ENCODE measurements at places on chromosomes 3 and 15. TPM values are rescaled to one million over a fixed set of nuclear protein-coding genes. Genes with fewer than 3 reads are reported as not detected.
A peak's percentile ranks its signal among the peaks of the same experiment; 100 is the strongest.

Gene ITGA11
- total RNA-seq: 0.02 TPM

Gene ABI3BP
- total RNA-seq: 1.2 TPM

Gene DNAH12
- total RNA-seq: 0.06 TPM

Gene MESP2
- not detected for total RNA-seq

Gene CSPG5
- total RNA-seq: 0.21 TPM

Gene LRRIQ4
- 0.35 TPM for total RNA-seq

Gene PODXL2
- total RNA-seq: 1.4 TPM

Gene STARD9
- 9.6 TPM for total RNA-seq

Gene ATP13A5
- not detected for total RNA-seq

Gene STXBP5L
- not detected for total RNA-seq

Gene UQCC5
- total RNA-seq: 12.9 TPM

Gene WWTR1
- total RNA-seq: 3.8 TPM

Gene CD96
- total RNA-seq: 290 TPM

Gene OXTR
- 1.4 TPM for total RNA-seq

DNA sequence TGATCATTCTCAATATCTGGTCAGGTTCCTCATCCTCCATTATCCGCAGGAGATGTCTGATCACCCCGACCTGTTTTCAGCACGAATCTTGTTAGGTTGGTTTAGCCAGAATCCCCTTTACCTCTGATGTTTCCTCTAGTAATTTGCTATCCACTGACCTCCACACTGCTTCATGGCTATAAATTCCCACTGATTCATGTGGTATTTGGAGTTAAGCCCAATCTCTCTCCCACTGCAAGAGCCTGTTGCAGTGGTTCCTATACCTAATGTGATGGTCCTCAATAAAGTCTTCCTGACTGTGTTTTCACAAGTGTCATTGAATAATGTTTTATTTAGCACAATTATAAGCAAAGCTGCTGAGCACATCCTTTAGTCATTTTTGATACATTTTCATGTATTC lies 124.8 kb upstream of the CNTN3 start:
- H3K27ac ChIP-seq: no peak overlapping the region
- no peaks in the 10 kb centered on the region for H3K27me3 ChIP-seq
- no peak for DNase-seq

DNA sequence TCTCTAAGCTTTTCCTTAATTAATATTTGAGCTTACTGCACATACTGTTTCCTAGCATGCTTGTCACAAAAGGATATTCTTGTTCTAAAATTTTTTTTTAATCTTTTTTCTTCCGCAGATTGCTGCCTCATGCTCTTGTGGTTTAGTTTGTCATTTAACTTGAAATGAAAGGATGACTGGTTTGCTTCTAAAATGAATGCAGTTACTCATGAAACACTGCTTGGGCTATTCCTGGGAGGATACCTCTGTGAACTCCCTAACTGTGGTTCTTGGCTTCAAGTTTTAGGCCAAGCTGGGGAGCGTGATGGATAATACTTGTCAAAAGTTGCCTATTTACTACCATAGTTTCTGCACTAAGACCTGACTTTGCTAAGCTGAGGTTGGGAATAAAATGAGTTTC lies 64.0 kb downstream of the USP13 start:
- H3K27me3 ChIP-seq: no peaks in the 10 kb centered on the region
- peaks cover 9% of the 10 kb centered on the region for H3K36me3 ChIP-seq
- peaks cover 5% of the 10 kb centered on the region for H3K4me1 ChIP-seq
- H3K27ac ChIP-seq: no peak overlapping the region

DNA sequence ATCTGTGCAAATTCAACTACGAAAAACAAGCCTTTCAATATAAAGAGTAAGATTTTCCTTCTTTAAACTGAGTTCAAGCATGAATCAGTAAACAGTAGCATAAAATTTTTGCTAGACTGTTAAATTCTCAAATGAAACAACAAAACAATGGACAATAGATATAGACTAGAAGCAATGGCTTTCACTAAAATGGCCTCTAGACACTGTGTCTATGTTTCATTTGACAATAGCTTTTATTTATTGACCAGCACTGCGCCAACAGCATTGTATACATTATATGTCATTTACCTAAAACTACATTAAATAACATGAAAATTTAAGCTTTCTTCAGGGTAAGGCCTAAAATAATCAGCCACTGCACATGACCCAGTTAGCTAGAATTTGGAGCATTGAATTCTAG lies 148.5 kb downstream of the DUT start:
- no peak for DNase-seq
- H3K4me3 ChIP-seq: no peak overlapping the region
- H3K36me3 ChIP-seq: no peaks in the 10 kb centered on the region
- peaks cover 9% of the 10 kb centered on the region for H3K27me3 ChIP-seq
- H3K27ac ChIP-seq: no peak overlapping the region

DNA sequence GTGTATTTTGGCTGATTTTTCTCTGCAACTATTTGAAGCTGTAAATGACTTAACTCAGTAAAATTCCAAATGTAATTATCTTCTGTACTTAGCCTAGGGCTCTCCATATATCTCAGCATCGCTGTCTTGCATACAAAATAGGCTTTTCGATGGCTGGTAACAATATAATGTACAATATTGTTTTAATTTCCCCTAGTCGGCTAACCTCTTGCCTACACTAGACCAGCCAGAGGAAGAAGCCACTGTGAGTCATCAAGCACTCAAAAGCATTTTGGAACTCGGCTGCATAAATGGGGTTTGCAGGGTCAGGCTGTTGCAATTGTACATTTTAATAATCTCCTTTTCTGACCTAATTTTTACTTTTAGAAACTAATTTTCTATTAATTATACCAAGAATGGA lies 583.8 kb downstream of the FOXP1 start:
- no peaks in the 10 kb centered on the region for H3K27me3 ChIP-seq
- H3K27ac ChIP-seq: no peak overlapping the region
- H3K4me3 ChIP-seq: no peak overlapping the region
- no peak for DNase-seq
- H3K36me3 ChIP-seq: peaks cover 29% of the 10 kb centered on the region

GRCh38 chr3:133329626-133330025 lies 70.2 kb upstream of the BFSP2 start:
- H3K36me3 ChIP-seq: no peaks in the 10 kb centered on the region
- DNase-seq: no peak
- no peak overlapping the region for H3K27ac ChIP-seq
- H3K4me3 ChIP-seq: no peak overlapping the region
- no peaks in the 10 kb centered on the region for H3K4me1 ChIP-seq

- H3K27me3 ChIP-seq: no peaks in the 10 kb centered on the region
- peaks cover 10% of the 10 kb centered on the region for H3K4me1 ChIP-seq
- H3K4me3 ChIP-seq: no peak overlapping the region
- peak; percentile 65 for DNase-seq
Measured at GRCh38 chr3:172332256-172333041, 115.8 kb downstream of the GHSR start.

DNA sequence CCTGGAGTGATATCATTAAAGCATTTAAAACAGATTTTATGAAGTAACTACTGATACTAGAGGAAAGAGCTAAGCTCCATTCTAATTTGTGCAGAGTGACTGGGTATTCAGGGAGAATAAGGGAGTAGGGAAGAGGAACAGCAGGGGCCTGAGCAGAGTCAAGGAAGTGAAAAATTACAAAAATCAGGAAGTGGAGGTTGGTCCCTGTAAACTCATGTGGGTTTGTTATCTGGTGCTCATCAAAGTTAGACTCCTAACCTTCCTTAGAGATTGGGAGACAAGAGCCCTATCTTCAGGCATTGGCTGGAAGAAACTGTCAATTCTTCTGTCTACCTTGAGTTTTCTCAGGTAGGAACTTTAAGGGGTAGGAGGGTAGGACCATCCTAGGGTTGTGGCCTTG lies 82.5 kb downstream of the NEK11 start:
- H3K27me3 ChIP-seq: no peaks in the 10 kb centered on the region
- no peak for DNase-seq
- no peak overlapping the region for H3K4me3 ChIP-seq
- no peaks in the 10 kb centered on the region for H3K4me1 ChIP-seq
- H3K36me3 ChIP-seq: peaks cover 3% of the 10 kb centered on the region

- peak; percentile 45 for DNase-seq
- H3K4me3 ChIP-seq: no peak overlapping the region
- H3K36me3 ChIP-seq: peaks cover 5% of the 10 kb centered on the region
- peak overlapping the region; percentile 83 for H3K27ac ChIP-seq
- peaks cover 84% of the 10 kb centered on the region for H3K4me1 ChIP-seq
- H3K27me3 ChIP-seq: no peaks in the 10 kb centered on the region
Measured at GRCh38 chr3:32435911-32436815, 44.5 kb downstream of the CMTM7 start.

- no peak overlapping the region for H3K27ac ChIP-seq
- no peaks in the 10 kb centered on the region for H3K36me3 ChIP-seq
- DNase-seq: no peak
- no peaks in the 10 kb centered on the region for H3K4me1 ChIP-seq
Measured at GRCh38 chr3:26768068-26768651, 145.6 kb downstream of the LRRC3B start.

- H3K27me3 ChIP-seq: no peaks in the 10 kb centered on the region
- DNase-seq: no peak
- no peaks in the 10 kb centered on the region for H3K36me3 ChIP-seq
- H3K4me3 ChIP-seq: no peak overlapping the region
Measured at GRCh38 chr3:79041621-79042020, 726.2 kb downstream of the ROBO1 start.

GRCh38 chr15:49830391-49830790 lies 209.5 kb downstream of the DTWD1 start:
- no peak overlapping the region for H3K4me3 ChIP-seq
- no peaks in the 10 kb centered on the region for H3K4me1 ChIP-seq
- no peaks in the 10 kb centered on the region for H3K27me3 ChIP-seq
- peaks cover 4% of the 10 kb centered on the region for H3K36me3 ChIP-seq

DNA sequence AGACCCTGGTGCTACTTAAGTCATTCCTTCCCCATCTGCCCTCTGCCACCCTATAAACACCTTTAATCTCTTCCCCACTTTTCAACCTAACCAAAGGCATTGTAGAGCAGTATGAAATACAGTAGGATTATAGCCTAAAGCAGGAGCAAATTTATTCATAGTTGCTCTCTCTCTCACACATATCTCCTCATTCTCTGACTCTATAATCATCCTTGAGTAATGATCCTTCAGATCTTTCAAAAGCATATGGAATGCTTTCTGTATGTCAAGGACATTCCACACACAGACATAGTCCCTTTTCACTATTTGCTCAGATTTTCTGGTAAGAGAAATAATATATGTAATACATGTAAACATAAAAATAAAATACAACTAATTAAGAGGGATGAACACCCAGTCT lies 54.1 kb downstream of the TRPC1 start:
- H3K27ac ChIP-seq: no peak overlapping the region
- no peaks in the 10 kb centered on the region for H3K36me3 ChIP-seq
- DNase-seq: no peak
- no peak overlapping the region for H3K4me3 ChIP-seq

GRCh38 chr3:12588039-12589009 lies 31.4 kb downstream of the MKRN2 start:
- H3K27ac ChIP-seq: no peak overlapping the region
- no peak for DNase-seq
- H3K4me3 ChIP-seq: no peak overlapping the region
- no peaks in the 10 kb centered on the region for H3K4me1 ChIP-seq

GRCh38 chr3:126656371-126657134 lies 1.6 kb upstream of the TXNRD3 start:
- DNase-seq: peak; percentile 32
- H3K27ac ChIP-seq: no peak overlapping the region
- peaks cover 45% of the 10 kb centered on the region for H3K27me3 ChIP-seq
- no peaks in the 10 kb centered on the region for H3K36me3 ChIP-seq

- no peak overlapping the region for H3K4me3 ChIP-seq
- DNase-seq: no peak
- H3K27me3 ChIP-seq: peaks cover 3% of the 10 kb centered on the region
- H3K27ac ChIP-seq: no peak overlapping the region
Measured at GRCh38 chr15:91694831-91695210, 158.7 kb upstream of the SLCO3A1 start.

DNA sequence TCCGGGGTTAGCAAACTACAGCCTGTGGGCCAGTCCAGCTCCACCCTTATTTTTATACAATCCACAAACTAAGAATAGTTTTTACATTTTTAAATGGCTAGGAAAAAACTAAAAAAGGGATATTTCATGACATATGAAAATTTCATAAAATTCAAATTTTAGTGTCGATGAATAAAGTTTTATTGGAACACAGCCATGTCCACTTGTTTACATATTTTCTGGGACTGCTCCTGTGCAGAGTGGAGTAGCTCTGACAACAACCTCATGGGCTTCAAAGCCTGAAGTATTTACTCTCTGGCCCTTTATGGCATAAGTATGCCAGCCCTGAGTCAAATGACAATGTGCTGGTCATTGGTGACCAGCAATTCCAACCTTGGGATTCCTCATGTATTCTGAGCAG lies 17.2 kb downstream of the EFCC1 start:
- H3K27me3 ChIP-seq: no peaks in the 10 kb centered on the region
- H3K4me3 ChIP-seq: no peak overlapping the region
- H3K27ac ChIP-seq: no peak overlapping the region

DNA sequence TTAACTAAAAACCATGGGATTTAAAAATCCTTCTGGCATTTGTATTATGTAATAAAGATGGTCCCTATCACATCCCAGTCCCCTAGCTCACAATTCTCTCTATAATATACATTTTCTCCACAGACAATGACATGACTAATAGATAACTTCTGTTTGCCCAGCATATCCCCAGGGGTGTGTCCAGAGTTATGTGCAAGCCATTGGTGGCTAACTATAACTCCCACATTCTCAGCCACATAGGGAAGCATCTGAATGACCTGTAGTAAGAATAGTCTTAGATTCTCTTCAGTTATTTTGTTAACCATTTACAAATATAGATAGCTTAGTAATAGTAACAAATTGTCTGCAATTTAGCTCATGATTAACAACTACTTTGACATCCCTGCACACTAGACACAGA lies 52.2 kb upstream of the RBSN start:
- no peak overlapping the region for H3K27ac ChIP-seq
- H3K4me1 ChIP-seq: peaks cover 8% of the 10 kb centered on the region
- peaks cover 65% of the 10 kb centered on the region for H3K27me3 ChIP-seq

- no peak overlapping the region for H3K27ac ChIP-seq
- no peak for DNase-seq
- no peaks in the 10 kb centered on the region for H3K36me3 ChIP-seq
- H3K4me3 ChIP-seq: no peak overlapping the region
- H3K4me1 ChIP-seq: no peaks in the 10 kb centered on the region
- H3K27me3 ChIP-seq: no peaks in the 10 kb centered on the region
Measured at GRCh38 chr3:79284781-79285180, 483.0 kb downstream of the ROBO1 start.

DNA sequence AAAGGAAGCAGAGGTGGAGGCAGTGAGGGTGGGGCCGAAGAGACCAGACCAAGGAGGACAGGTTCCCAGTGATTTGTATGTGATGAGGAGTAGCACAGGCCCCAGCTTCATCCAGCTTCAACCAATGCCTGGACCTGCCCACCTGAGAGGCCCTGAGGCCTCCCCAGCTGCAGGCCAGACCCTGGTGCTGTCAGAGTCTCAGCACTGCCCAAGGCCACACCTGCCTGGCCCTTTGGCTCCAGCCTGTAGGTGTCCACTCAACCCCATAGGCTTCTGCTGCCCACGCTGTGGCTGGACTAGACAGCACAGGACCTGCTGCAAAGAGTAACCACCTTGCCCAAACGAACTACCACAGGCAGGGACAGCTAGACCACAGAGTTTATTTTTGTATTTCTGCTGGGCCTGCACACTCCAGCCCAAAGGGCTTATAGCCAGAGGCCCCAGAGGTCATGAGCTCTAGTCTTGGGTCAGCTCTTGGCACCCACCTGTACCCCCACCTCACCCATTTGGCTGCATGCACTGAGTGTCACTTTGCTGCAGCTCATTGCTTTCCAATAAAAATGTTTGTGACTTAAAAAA lies 81.9 kb upstream of the CDV3 start:
- no peaks in the 10 kb centered on the region for H3K27me3 ChIP-seq
- H3K36me3 ChIP-seq: peaks cover 6% of the 10 kb centered on the region
- peaks cover 60% of the 10 kb centered on the region for H3K4me1 ChIP-seq
- peak overlapping the region; percentile 84 for H3K27ac ChIP-seq
- H3K4me3 ChIP-seq: peak overlapping the region; percentile 63
